ENCODE measurements at places on chromosomes 3 and 15. TPM values are rescaled to one million over a fixed set of nuclear protein-coding genes. Genes with fewer than 3 reads are reported as not detected.

Gene ANKRD63
- total RNA-seq = not detected

Gene CILP
- 0.05 TPM for total RNA-seq

Gene CTXN2
- total RNA-seq = not detected

Gene CPNE9
- total RNA-seq = not detected

Gene MESP1
- total RNA-seq = 5.1 TPM

Gene TF
- 0.91 TPM for total RNA-seq

Gene SRP14
- 160 TPM for total RNA-seq

DNA sequence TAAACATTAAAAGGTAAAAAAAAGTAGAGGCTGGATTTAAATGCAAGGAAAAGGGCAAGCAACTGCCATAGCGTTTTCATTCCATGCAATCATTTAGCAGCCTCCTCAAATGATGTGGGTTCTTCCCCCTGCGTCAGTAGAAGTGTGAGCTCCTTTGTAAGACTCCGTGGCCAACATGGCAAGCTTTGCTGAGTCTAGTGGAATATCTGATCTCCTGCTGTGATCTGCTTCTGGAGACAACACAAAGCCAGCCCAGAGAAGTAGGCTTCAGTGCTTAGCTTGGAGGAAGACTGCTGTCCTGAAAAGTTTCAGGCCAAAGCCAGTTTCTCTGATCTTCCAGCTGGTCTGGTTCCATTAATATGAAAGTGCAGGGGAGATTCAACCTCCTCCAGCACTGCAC, 70.4 kb downstream of the ARPP21 start:
- no peak overlapping the region for H3K27ac ChIP-seq
- no peaks in the 10 kb centered on the region for H3K27me3 ChIP-seq
- no peaks in the 10 kb centered on the region for H3K4me1 ChIP-seq
- no peak overlapping the region for H3K4me3 ChIP-seq

- DNase-seq = no peak
- no peak overlapping the region for H3K27ac ChIP-seq
- H3K27me3 ChIP-seq = no peaks in the 10 kb centered on the region
- H3K36me3 ChIP-seq = peaks cover 26% of the 10 kb centered on the region
- peaks cover 57% of the 10 kb centered on the region for H3K4me1 ChIP-seq
- H3K4me3 ChIP-seq = no peak overlapping the region
These were observed 18.4 kb downstream of the IREB2 start for GRCh38 chr15:78456426-78456825.

- H3K36me3 ChIP-seq = no peaks in the 10 kb centered on the region
- no peak overlapping the region for H3K27ac ChIP-seq
- no peak for DNase-seq
- peaks cover 39% of the 10 kb centered on the region for H3K27me3 ChIP-seq
- H3K4me1 ChIP-seq = no peaks in the 10 kb centered on the region
- no peak overlapping the region for H3K4me3 ChIP-seq
These were observed 42.7 kb upstream of the TOP2B start for GRCh38 chr3:25707268-25707926.

DNA sequence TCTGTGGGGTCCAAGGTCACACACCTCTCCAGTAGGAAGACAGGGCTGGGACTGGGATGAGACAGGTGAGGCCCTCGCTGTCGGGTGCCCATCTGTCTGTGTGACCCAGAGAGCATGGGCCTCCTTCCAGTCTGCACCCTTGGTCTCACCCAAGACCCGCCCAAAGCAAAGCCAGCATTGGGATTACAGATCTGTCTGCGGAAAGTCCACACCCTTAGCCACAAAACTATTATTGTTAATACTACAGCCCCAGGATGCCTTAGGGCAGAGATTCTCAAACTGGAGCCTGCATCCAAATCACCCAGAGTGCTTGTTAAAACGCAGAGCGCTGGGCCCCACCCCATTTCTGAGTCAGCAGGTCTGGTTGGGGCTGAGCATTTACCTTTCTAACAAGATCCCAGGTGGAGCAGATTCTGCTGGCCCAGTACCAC, 58.5 kb upstream of the ZNF148 start:
- no peak for DNase-seq
- H3K36me3 ChIP-seq = no peaks in the 10 kb centered on the region
- no peak overlapping the region for H3K27ac ChIP-seq
- H3K4me3 ChIP-seq = no peak overlapping the region
- H3K27me3 ChIP-seq = peaks cover 9% of the 10 kb centered on the region

DNA sequence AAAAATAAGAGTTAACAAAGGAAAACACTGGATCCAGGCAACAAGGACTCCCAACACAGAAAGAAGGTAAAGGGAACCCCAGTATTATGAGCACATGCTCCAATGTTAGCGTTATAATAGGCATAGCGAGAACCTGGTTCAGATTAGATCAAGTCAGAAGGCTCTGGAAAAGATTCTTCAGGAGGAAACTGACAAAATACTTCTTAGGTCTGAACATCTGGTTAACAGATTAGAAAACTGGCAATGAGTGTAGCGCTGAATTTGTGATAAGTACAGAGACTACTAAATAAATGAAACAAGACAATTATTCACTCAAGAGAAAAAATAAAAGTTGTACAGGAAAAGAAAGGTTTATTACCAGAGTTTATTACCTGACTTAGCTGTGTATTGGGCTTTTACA, 146.1 kb downstream of the DPH6 start:
- H3K4me3 ChIP-seq = no peak overlapping the region
- H3K36me3 ChIP-seq = no peaks in the 10 kb centered on the region
- no peak for DNase-seq
- H3K27me3 ChIP-seq = no peaks in the 10 kb centered on the region

DNA sequence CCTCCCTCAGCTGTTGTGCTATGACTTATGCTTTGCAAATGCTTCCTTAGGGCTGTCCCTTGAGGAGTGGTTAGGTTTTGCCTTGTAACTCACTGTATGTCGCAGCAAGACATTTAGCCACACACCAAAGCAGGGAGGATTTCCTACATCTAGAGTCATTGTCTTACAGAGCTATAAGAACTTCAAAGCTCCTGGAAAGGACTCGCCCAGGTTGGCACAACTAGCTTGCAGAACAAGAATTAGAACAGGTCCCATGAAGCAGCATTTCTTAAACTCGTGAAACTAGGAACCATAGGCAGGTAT, 19.4 kb upstream of the ACAP2 start:
- no peak overlapping the region for H3K4me3 ChIP-seq
- DNase-seq = no peak
- H3K36me3 ChIP-seq = peaks cover 3% of the 10 kb centered on the region
- H3K4me1 ChIP-seq = peaks cover 9% of the 10 kb centered on the region

DNA sequence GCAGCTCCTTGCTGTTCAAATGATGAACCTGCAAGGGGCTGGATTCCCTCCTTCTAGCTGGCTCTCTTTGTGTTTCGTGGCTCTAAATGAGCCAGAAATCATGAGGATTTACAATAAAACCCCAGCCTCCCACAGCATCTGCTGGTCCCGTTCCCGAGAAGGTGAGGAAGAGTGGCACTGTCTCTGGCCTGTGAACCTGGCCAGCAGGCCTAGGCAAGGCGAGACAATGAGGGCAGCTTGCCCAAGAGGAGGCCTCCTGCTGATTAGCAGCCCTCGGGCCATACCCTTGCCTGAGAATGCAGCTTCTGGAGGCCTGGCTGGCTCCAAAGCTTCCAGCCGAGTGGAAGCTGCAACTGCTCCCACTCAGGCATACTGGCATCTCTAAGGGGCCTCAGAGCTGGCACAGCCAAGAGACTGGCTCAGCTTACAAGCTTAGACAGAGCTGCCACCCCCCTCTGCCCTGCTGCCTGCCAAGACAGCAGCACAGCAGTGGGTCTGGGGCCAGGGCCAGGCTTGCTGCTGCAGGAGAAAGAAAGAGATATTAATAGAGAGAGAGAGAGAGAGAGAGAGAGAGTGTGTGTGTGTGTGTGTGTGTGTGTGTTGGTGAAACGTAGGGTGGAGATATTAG, 76.5 kb downstream of the HMG20A start:
- H3K4me1 ChIP-seq = peaks cover 12% of the 10 kb centered on the region
- H3K4me3 ChIP-seq = no peak overlapping the region
- peaks cover 2% of the 10 kb centered on the region for H3K36me3 ChIP-seq
- no peaks in the 10 kb centered on the region for H3K27me3 ChIP-seq
- DNase-seq = no peak

DNA sequence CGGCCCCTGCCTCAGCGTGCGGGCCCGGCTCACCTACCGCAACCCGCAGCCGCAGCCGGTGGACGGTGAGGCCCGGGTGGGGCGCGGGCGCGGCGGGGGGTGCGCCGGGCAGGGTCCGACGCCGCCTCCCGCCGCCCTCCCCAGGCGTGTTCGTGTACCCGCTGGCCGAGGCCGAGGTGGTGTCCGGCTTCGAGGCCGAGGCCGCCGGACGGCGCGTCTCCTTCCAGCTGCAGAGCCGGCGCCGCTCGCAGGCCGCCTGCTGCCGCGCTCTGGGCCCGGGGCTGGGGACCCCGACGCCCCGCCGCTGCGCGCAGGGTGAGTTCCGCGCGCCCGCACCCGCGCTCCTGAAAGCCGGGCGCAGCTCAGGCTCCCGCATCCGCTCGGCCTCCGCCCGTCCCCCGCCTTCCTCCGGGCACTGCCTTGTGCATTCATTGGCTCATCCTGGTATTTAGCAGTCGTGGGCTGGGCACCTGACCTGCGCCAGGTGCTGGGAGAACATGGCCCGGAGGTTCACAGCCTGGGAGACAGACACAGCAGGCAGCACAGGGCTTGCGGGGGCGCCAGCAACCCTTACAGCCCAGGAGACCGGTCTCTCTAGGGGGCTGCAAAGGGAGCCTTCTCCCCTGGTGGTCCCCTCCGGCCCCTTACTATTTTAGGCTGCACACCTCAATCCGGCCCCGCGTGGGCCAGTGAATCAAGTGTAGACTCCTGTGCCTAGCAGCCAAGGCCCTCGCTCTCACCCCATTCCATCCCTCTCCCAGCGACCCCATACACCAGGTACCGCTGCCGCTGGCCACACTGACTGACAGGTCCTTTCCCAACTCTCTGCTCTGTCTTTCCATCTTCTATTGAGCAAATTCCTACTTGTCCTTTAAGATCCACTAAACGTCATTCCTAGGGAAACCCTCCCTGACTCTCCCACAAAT, 1.5 kb downstream of the VWA5B2 start:
- H3K4me3 ChIP-seq = peak overlapping the region; percentile 4
- peaks cover 6% of the 10 kb centered on the region for H3K4me1 ChIP-seq
- no peak overlapping the region for H3K27ac ChIP-seq
- H3K27me3 ChIP-seq = peaks cover 45% of the 10 kb centered on the region
- no peaks in the 10 kb centered on the region for H3K36me3 ChIP-seq

- H3K36me3 ChIP-seq = peaks cover 32% of the 10 kb centered on the region
- H3K27ac ChIP-seq = peak overlapping the region; percentile 98
- DNase-seq = peak; percentile 46
- peaks cover 41% of the 10 kb centered on the region for H3K4me1 ChIP-seq
- no peaks in the 10 kb centered on the region for H3K27me3 ChIP-seq
- H3K4me3 ChIP-seq = peak overlapping the region; percentile 84
These were observed 513 bp downstream of the SS18L2 start for GRCh38 chr3:42590989-42591756.

- no peaks in the 10 kb centered on the region for H3K4me1 ChIP-seq
- peaks cover 4% of the 10 kb centered on the region for H3K27me3 ChIP-seq
- H3K27ac ChIP-seq = no peak overlapping the region
- no peaks in the 10 kb centered on the region for H3K36me3 ChIP-seq
- no peak overlapping the region for H3K4me3 ChIP-seq
These were observed 122.6 kb upstream of the ATP2B2 start for GRCh38 chr3:10627884-10628572.

- H3K27me3 ChIP-seq = no peaks in the 10 kb centered on the region
- no peak overlapping the region for H3K27ac ChIP-seq
- no peaks in the 10 kb centered on the region for H3K4me1 ChIP-seq
These were observed 1264.4 kb downstream of the ZPLD1 start for GRCh38 chr3:103699228-103699627.

DNA sequence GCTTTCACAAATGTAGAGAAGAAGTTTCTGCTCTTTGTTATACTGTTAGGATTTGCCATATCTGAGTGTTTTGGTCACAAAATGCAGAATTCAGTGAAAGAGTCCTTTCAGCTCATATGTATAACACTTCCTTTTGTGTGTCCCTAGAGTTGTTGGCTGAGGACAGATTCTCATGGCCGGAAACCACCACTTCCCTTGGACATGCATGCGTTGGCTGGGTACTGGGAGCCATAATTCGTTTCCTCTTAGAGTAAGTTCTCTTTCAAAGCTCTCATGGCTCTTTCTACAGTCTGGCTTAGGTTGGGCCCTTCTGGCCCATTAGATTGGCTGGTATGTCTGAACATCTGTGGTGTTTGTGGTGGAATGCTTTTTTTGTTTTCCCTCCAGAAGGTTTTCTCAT, 298.5 kb downstream of the DIPK2A start:
- H3K4me1 ChIP-seq = no peaks in the 10 kb centered on the region
- H3K27me3 ChIP-seq = no peaks in the 10 kb centered on the region
- H3K36me3 ChIP-seq = no peaks in the 10 kb centered on the region

DNA sequence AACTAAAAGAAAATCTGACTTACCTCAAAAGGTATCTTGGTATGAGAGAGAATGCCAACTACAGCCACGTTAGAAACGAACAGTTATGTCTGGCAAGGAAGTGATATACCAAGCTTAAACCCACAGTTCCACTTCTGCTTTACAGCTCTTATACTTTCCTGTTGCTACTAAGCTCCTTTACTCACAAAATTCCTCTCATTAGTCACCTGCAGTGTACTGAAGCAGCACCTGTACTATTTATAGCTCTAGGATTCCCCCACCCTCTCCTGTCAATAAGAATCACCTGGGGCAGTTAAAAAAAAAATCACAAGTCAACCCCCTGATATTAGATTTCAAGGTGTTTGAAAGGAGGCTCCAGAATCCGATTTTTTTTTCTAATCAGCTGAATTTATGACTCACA, 2.9 kb upstream of the TMEM266 start:
- H3K4me3 ChIP-seq = no peak overlapping the region
- no peak overlapping the region for H3K27ac ChIP-seq
- peaks cover 21% of the 10 kb centered on the region for H3K4me1 ChIP-seq
- H3K36me3 ChIP-seq = no peaks in the 10 kb centered on the region

DNA sequence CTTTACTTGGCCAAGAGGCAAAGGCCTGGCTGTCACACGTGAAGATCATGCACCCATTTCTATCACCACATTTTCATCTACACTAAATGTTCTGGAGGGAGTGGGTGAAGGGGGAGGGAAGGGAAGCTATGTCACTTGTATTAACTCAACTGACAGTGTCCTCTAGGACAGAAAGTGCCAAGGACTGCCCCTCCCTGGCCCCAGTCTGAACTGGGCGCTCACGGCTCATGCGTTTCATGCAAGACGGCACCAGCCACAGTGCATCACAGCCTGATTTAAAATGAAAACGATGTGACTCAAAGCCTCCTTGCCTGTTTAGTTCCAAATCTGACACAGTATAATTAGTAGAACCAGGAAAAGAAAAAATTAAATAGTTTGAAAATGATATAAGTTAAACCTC, 20.8 kb upstream of the RAD18 start:
- no peaks in the 10 kb centered on the region for H3K4me1 ChIP-seq
- H3K4me3 ChIP-seq = no peak overlapping the region
- H3K27me3 ChIP-seq = peaks cover 25% of the 10 kb centered on the region
- no peak for DNase-seq
- no peaks in the 10 kb centered on the region for H3K36me3 ChIP-seq

- H3K4me1 ChIP-seq = no peaks in the 10 kb centered on the region
- no peaks in the 10 kb centered on the region for H3K27me3 ChIP-seq
- no peak overlapping the region for H3K4me3 ChIP-seq
- H3K36me3 ChIP-seq = peaks cover 40% of the 10 kb centered on the region
- DNase-seq = no peak
These were observed 36.0 kb downstream of the SENP5 start for GRCh38 chr3:196903740-196904139.

Measured in activated CD8-positive, alpha-beta memory T cell treated with anti-CD3 and anti-CD28 coated beads, Interleukin-2, amount 10 ng/mL, durations not matched to agents 7 days and 5 days (primary cell).